Neural crest cell (in vitro differentiated cells): ENCODE measurements at places on chromosomes 12 and 14.

DNA sequence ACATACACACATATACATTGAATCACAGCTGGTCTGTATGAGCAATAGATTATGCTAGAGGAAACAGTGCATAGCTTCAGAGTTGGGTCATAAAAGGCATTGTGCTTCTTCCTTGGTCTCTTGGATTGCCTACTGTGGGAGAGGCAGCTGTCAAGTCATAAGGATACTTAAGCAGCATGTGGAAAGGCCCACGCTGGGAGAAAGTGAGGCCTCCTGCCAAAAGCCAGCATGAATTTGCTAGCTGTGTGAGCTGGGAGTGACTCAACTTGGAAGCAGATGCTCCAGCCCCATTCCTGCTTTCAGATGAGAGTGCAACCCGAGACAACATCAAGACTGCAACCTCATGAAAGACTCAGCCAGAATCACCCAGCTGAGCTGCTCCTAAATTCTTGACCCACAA lies 311.9 kb upstream of the TBX3 start:
- DNase-seq, result no peak

GRCh38 chr14:75496755-75497154 lies 25.5 kb upstream of the BATF start:
- DNase-seq, result no peak

- DNase-seq, result peak; percentile 36
These were observed 4.5 kb downstream of the DHH start for GRCh38 chr12:49089821-49090773.

DNA sequence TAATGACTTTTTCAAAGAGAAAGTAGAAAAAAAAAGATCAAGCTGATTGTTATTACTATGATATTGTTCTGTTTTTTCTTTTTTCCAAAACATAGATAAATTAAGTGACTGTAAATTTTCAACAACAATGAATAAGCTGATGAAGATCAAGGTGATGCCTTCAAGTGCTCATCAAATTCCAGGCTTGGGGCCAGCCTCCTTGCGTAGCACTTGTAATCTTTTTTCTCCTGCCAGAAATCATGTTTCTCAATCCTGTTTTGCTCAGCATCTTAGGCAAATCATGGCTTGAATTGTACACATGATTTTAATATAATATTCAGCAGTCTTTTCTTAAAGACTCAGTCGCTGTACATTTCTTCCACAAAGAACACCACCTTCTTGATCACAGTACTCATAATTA lies 333.2 kb downstream of the NPAS3 start:
- no peak for DNase-seq

- DNase-seq, result no peak
These were observed 245.5 kb downstream of the PHLDA1 start for GRCh38 chr12:75786070-75786469.

DNA sequence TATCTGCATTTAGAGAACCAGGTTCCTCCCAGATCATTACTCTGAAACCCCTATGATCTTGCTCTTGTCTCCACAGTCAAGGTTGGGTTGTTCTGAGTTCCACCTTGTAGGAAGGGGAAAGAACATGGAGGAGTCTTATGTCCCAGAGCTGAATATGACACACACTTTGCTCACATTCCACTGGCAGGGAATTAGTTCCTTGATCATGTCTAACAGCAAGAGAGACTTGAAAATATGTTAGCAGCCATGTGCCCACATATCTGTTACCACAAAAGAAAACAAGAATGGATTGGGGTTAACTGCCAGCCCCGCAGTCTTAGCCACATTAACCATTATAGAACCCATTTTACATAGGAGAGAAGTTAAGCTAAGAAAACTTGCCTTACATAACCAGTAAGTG lies 71.1 kb upstream of the MDM1 start:
- DNase-seq, result no peak

DNA sequence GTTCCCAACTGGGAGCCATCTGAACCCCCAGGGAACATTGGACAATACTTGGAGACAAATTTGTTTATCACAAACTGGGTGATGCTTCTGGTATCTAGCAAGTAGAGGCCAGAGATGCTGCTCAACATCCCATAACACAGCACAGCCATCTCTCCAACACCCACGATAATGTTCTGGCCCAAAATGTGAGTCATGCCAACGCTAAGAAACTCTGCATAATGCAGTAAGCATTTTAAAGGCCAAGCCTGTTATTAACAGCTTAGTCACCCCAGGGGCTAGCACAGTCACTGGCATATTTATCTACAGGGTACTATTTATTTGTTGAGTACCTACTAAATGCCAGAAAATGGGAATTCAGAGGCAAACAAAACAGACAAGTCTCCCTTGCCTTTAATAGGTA lies 873.1 kb upstream of the TMEM132C start:
- DNase-seq, result no peak

DNA sequence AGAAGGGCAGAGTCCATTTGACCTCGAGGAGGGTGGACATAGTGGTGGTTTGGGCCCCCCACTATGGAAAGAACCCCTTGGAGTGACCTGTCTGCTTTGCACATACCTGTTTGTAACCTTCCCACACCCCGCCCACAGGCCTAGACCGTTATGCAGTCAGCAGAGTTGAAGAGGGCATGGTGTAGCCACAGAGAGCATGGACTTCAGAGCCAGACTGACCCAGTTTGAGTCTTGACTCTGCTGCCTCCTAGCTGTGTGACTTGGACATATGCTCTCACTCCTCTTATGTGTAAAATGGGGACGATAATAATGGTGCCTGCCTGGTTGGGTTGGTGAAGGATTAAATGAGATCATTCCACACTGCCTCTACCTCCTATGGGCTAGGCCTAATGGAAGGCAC lies 40.9 kb upstream of the NOS1 start:
- no peak for DNase-seq

GRCh38 chr14:94144765-94145164 lies 15.4 kb upstream of the IFI27L2 start:
- no peak for DNase-seq

DNA sequence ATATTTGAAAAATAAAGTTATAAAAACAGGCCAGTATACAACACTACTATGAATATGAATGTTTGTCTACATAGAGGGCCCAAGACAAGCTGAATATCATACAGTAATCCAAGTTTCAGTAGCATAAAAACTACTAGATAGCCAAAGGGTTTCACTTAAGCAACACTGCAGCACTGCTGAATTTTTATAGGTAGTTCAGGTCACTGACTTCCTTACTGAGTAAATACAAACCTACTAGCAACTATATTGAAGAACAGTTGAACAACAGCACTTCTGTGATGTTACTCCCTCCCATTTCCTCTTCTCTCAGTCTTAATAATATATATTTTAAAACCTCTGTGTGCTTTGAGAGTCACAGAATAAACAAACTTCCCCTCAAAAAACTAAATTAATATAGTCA lies 42.7 kb downstream of the GTF2A1 start:
- DNase-seq, result no peak

- no peak for DNase-seq
These were observed 41.0 kb upstream of the NCOR2 start for GRCh38 chr12:124608450-124608870.

- DNase-seq, result no peak
These were observed 357.6 kb downstream of the PDZRN4 start for GRCh38 chr12:41545761-41546160.

DNA sequence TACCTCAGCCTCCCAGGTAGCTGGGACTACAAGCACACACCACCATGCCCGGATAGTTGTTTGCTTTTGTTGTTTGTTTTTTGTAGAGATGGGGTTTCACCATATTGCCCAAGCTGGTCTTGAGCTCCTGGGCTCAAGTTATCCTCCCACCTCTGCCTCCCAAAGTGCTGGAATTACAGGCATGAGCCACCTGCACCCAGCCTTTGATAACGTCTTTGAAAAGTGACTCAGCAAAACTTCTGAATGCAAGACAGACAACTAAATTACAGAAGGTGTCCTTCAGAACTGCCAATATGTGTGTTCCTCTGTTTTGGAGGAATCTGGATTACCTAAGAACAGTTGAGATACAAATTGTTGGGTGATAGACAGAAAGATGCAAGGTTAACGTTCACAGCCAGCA lies 99.8 kb downstream of the ESR2 start:
- DNase-seq, result no peak

GRCh38 chr12:52701281-52701680 lies 2.0 kb downstream of the KRT77 start:
- no peak for DNase-seq

- no peak for DNase-seq
These were observed 6.0 kb downstream of the HDAC7 start for GRCh38 chr12:47813511-47814196.

GRCh38 chr12:2853626-2854025 lies 3.2 kb downstream of the TEX52 start:
- peak; percentile 89 for DNase-seq

- no peak for DNase-seq
These were observed 14.1 kb upstream of the SINHCAF start for GRCh38 chr12:31339831-31340622.

DNA sequence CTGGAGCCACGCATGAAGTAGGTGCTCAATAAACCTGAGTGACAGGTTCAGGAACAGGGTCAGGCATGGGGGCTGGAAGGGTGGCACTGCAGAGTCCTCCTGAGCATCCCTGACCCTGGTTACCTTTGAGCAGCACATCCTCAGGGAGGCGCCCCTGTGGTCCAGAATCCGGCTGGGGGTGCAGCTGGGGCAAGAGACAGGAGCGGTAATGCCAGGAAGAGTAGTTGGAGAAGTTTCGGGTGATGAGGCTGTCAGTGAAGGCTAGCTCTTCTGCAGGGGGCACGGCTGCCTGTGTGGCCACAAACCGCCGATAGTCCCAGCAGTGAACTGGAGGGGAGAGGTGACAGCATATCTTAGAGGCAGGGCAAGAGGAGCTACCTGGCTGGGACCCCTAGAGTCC lies 2.0 kb downstream of the RABGGTA start:
- no peak for DNase-seq

DNA sequence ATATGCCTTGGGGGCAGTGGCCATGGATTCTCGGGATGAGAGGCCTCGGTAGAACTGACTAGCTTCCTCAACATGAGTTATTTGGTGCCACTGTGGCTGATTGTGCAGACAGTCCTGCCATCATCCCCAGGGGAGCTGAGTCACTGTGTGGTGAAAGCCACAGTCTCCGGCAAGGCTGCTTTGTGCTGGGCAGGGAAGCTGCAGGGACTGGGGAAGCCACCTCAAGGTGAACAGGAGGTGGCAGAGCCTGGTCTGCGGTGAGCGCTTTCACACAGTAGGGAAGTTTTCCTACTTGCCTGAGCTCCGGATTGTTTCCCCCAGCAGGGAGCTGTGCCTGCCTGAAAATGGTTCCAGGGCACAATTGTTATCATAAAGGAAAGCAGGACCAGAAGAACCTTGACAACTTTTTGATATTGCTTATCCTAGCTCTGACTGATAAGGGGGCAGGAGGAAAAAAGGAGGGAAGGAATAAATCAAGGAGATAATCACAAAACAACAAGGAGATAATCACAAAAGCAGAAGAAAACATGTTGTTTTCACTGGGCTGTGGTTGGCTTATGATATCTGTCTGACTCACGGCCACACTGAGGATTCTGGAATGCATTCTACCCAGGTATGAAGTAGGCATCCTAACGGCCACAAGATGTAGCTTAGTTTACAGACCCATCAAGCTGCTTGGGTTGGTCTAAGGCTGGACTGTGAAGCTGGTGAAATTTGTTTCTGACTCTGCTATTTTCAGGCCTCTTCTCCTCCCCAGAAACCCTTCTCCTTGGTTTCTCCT lies 32.2 kb upstream of the GNG2 start:
- DNase-seq, result no peak

DNA sequence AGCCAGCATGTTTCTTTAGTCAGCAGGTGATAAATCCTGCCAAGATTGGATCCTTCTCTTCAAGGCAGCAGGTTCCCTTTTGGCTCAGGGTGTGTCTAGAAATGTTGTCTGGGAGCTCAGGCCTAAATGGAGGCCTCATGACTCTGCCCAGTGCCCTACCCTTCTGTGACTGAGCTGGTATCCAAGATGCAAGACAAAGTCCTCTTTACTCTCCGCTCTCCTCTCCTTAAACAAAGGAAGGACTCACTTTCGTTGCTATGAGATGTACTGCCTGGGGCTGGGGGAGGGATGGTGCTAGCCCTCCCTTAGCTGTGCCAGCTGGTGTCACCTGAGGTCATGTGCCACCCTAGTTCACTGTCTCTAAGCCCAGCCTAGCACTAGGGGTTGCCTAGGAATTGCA lies 13.8 kb upstream of the TMPRSS12 start:
- no peak for DNase-seq

- DNase-seq, result no peak
These were observed 706 bp downstream of the CRACR2A start for GRCh38 chr12:3752096-3752709.

GRCh38 chr12:52518574-52519386 lies 1.4 kb downstream of the KRT5 start:
- DNase-seq, result no peak

GRCh38 chr12:726281-727140 lies 25.9 kb upstream of the WNK1 start:
- no peak for DNase-seq

GRCh38 chr12:128806573-128806972 lies 17.2 kb downstream of the SLC15A4 start:
- DNase-seq, result no peak

GRCh38 chr12:31250179-31250578 lies 75.8 kb downstream of the SINHCAF start:
- DNase-seq, result no peak

GRCh38 chr12:23096321-23096720 lies 471.4 kb downstream of the ETNK1 start:
- DNase-seq, result no peak

DNA sequence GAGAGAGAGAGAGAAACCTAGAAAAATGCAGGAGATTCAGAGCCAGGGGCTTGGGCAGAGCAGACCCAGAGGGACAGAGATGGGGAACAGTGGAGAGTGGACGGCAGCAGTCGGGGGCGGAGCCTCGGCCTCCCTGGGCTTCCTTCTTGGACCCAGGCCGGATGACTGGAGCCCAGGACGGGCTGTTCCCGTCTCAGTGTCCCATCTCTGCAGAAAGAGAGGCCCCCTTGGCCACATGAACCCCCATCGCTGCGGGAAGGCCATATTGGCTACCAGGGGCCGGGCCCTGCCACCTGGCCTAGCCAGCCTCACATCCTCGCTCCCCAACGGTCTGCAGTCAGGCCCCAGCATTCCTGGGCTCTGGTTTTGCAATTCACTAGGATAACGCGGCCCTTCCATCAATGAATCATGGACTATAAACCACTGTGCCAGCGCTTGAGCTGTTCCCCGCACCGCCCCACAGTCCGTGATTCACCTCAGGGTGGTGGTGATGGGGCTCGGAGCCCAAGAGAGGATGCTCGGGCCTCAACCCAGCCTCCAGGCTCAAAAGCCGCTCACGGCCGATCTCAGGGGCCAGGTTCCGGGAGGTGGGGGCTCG lies 116.5 kb downstream of the RFLNA start:
- DNase-seq, result no peak

- no peak for DNase-seq
These were observed 42.1 kb downstream of the ATL1 start for GRCh38 chr14:50602035-50602434.

- peak; percentile 61 for DNase-seq
These were observed 592 bp upstream of the KCNK10 start for GRCh38 chr14:88323523-88324199.

- DNase-seq, result peak; percentile 29
These were observed 576 bp downstream of the ERP29 start for GRCh38 chr12:112013601-112014402.

GRCh38 chr12:51238037-51238509 lies 553 bp upstream of the DAZAP2 start:
- DNase-seq, result no peak

- no peak for DNase-seq
These were observed 4.8 kb upstream of the LMO3 start for GRCh38 chr12:16610743-16611142.

GRCh38 chr14:43042408-43042807 lies 1435.7 kb downstream of the LRFN5 start:
- no peak for DNase-seq
